Smooth muscle cell of the coronary artery (primary cell): ENCODE measurements at places on chromosomes 16 and 17. TPM values are rescaled to one million over a fixed set of nuclear protein-coding genes. Genes with fewer than 3 reads are reported as not detected.

SOX9 gene
- total RNA-seq: 0.94 and 3.3 TPM in 2 replicates

PRKCB gene
- 0.23 and 1.4 TPM in 2 replicates for total RNA-seq

SLC5A11 gene
- total RNA-seq: not detected in 2 replicates

CA5A gene
- not detected in 2 replicates for total RNA-seq

CTRB2 gene
- not detected in 2 replicates for total RNA-seq

TMEM235 gene
- total RNA-seq: not detected in 2 replicates

RGS11 gene
- total RNA-seq: 1.2 and 10.1 TPM in 2 replicates

KRT33B gene
- not detected in 2 replicates for total RNA-seq

ZG16 gene
- total RNA-seq: not detected in 2 replicates

CMTM2 gene
- total RNA-seq: not detected in 2 replicates

C16orf46 gene
- total RNA-seq: not detected in 2 replicates

TNFSF12 gene
- 3.9 TPM in 2 replicates for total RNA-seq

TBC1D3I gene
- total RNA-seq: 0.08 TPM in 1 of 2 replicates, not detected in the other

NOG gene
- total RNA-seq: 0.23 TPM in 1 of 2 replicates, not detected in the other

SPIRE2 gene
- 0.30 and 2.7 TPM in 2 replicates for total RNA-seq

CLCN7 gene
- total RNA-seq: 35.6 and 83.5 TPM in 2 replicates

EVI2A gene
- 0.45 and 42.9 TPM in 2 replicates for total RNA-seq

C17orf50 gene
- not detected in 2 replicates for total RNA-seq

KRTAP4-5 gene
- not detected in 2 replicates for total RNA-seq

CACNB1 gene
- 3.7 and 6.9 TPM in 2 replicates for total RNA-seq

ANKS4B gene
- total RNA-seq: not detected in 2 replicates

CD7 gene
- total RNA-seq: not detected in 2 replicates

TBC1D3K gene
- total RNA-seq: not detected in 2 replicates

ORC6 gene
- 0.94 and 4.4 TPM in 2 replicates for total RNA-seq

ABCA3 gene
- 1.2 and 1.7 TPM in 2 replicates for total RNA-seq
